Stomach (tissue), 19 donors: ENCODE measurements at places on chromosomes 6 and 20. TPM values are rescaled to one million over a fixed set of nuclear protein-coding genes. Genes with fewer than 3 reads are reported as not detected.

HEY2 gene
- not detected for total RNA-seq

PRKN gene
- 19.4 TPM for total RNA-seq

FGD2 gene
- total RNA-seq, result 7.3 TPM

- DNase-seq, result no peak
Measured at GRCh38 chr20:23396950-23397627, 24.2 kb downstream of the NAPB start.

GRCh38 chr6:12275107-12275506 is 15.1 kb upstream of the EDN1 start:
- DNase-seq, result no peak

- peak; percentile 61 for DNase-seq
Measured at GRCh38 chr6:155327326-155328073, 13.2 kb upstream of the TFB1M start.

SLC24A3 gene
- total RNA-seq, result 1.8 TPM

GRCh38 chr6:170028629-170029345 is 262.1 kb downstream of the DLL1 start:
- DNase-seq, result peak; percentile 27

GRCh38 chr20:61599541-61599992 is 347.5 kb downstream of the CDH4 start:
- DNase-seq, result peak; percentile 14

DAAM2 gene
- 9.3 TPM for total RNA-seq

DNA sequence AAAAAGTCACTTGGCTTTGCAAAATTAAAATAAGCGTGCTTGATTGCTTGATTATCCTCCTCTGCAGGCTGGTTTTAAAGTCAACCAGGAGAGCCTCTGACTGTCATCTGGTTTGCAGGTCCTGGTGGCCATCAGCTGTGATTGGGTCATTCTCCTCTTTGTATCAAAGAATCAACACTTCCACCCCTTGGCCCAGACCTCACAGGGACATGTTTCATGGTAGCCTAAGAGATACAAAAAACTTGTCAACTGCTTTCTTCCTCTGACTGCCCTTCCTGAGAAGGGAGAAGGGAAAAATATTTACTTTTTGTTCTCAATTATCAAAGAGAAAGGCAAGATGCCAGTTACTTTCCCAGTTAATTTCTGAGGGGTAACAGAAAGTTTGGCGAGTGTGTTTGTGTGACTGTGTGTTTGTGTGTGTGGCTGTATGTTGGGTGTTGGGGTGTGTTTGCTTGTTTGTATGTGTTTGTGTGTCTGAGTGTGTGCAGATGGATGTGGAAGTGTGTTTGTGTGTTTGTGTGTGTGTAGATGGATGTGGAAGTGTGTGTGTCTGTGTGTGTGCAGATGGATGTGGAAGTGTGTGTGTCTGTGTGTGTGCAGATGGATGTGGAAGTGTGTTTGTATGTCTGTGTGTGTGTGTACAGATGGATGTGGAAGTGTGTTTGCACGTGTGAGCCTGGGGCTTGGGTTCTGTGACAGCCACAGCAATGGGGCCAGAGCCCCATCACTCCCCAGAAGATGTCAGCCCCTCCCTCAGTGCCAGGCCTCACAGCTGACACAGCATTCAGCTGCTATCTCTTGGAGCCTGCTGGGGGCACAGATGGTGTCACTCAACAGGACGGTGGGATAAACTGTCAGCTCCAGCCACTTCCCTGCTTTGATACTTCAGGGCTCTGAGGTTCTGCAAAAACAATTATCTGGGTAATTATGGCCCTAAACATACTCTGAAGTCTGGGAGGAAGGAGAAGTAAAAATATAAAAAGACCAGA is 98.6 kb upstream of the RNF24 start:
- no peak for DNase-seq
